ENCODE measurements at places on chromosomes 5 and 9.

DNA sequence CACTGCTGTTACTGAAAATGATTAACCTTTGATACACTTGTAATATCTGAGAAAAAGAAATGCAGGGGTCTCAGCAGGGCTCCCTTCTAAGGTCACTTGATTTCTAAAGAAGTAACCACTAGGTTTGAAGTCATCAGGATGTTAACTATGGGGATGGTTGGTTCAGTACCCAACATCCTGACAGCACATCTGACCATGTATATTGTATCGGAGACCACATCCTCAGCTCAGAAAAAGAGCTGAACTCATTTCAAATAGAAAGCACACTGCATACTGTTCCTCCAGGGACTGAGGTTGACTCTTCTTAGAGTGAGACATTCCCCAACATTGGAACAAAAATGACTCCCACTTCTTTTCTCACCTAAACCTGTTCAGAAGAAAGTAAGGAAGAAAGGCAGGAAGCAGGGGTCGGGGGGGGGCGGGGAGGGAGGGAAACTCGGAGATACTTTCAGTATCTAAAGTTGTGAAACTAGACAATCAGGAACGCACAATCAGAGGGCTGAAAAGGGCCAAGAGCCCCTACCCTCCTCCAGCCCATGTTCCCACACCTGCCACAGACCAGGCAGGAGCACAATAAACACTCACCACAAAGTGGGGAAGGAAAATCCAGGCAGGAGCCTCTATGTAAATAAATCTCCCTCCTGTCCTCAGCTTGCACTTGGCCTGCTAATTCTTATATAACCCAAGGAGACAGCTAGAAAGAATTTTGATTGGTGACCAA lies 730 bp upstream of the GZMA start:
- no peak for DNase-seq

- no peak for DNase-seq
These were observed 8.2 kb downstream of the TLX3 start for GRCh38 chr5:171317230-171317629.

GRCh38 chr5:66882606-66883227 lies 286.5 kb downstream of the MAST4 start:
- DNase-seq, result no peak

DNA sequence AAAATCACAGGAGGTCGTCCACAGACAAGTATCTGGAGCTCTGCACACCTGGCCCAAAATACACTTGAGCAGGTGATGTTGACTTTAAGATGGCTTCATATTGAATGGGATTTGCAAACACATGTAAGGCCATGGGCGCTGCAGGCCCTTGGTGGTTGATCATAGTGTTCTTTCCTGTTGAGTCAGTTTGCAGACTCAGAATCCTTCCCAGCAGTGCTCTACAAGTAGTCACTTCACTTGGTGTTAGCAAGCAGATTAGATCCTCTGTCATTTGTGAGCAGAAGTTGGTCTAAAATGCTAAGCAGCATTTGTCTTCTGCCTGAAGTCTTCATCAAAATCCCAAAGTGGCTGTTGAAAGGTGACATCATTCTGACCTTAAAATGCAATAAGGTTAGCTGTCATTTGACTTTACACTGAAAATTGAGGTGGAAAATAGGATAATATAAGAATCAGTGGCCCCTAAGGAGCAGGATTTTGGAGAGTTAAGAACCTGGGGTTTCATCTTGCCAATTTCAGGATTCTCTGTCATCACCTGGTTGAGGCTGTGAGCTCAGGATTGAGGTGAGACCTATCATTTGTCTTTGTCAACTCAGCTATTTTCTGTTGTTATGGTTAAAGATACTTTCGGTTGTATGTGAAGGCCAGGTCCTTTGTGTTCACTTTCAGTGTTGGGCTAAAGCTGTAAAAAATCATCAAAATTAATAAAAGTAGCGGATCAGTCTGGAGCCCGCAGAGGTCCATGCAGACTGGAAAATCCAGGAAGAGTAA lies 114.5 kb downstream of the LRRC70 start:
- DNase-seq, result no peak

GRCh38 chr5:132813599-132814502 lies 749 bp downstream of the SOWAHA start:
- no peak for DNase-seq

DNA sequence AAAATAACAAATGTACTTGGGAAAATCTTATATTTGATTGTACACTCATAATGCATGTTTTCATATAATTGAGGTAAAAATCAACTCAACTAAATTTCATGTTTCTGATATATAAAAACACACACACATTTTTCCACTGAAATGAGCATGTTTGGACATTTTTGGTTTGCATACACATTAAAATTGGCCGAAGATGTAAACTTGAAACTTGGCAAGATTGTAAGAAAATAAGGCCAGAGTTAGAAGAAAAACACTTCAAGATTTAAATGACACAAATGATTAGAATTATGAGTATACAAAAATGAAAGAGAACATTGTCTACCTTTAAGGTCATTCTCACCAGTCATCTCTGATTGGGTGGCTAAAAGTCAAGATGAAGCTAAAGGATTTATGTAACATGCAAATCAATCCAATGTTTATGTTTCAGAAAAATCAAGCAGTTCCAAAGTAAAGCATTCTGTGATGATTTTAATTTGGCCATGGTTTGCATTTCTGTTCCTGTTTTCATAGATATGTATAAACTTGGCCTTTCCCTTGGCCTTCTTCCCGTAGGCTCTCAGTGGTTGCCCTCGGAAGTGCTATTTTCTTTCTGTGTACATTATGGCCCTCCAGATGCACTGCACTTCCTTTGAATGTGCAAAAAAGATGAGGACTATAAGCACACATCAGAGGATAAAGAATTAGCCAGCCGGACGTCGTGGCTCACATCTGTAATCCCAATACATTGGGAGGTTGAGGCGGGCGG lies 1105.4 kb upstream of the DMAC1 start:
- no peak for DNase-seq

- no peak for DNase-seq
These were observed 88.6 kb upstream of the FANCC start for GRCh38 chr9:95406121-95406520.

- no peak for DNase-seq
These were observed 618.2 kb downstream of the TLE1 start for GRCh38 chr9:81071108-81071507.

- no peak for DNase-seq
These were observed 58.8 kb downstream of the C9orf153 start for GRCh38 chr9:86200599-86201162.

GRCh38 chr9:19442240-19442639 lies 33.4 kb downstream of the ACER2 start:
- no peak for DNase-seq

DNA sequence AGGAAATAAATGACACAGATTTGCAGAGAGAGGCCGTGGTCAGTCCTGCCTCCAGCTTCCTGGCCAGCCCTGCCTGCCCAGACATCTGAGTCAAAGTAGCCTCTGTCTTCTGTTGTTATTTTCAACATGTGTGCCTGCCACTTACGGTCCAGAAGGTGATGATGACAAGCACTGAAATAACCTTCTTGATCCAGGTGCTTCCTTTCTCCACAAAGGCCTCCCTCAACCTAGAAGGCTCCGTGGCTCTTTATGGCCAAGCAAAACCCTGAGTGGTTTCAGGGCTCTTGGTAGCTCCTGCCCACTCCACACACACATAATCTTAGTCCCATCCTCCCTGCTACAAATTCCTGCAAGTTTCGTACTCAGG lies 34.1 kb upstream of the SLC6A19 start:
- DNase-seq, result no peak

- DNase-seq, result no peak
These were observed 33.0 kb upstream of the SLC25A51 start for GRCh38 chr9:37936965-37937364.

DNA sequence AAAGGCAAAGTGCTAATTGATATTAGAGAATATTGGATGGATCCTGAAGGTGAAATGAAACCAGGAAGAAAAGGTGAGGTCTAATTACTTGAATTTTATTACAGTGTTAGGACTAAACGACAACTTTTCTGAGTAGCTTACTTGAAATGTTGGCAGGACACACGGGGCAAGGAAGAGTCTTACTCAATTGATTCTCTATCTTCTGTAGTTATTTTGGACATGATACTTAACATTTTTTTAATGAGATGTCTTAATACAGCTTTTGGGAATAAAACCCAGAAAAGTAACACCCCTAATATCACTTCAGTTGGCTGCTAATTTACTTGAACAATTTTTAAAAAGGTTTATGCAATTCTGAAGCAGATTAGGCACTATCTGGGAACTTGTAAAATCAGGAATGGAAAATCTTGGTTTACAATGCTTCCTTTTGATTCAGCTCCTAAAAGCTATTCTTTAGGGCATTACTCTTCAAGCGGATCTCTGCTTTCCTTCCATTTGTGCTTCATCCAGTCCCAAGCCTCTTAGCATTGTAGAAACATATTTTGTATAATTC lies 13.7 kb downstream of the SUB1 start:
- DNase-seq, result no peak

DNA sequence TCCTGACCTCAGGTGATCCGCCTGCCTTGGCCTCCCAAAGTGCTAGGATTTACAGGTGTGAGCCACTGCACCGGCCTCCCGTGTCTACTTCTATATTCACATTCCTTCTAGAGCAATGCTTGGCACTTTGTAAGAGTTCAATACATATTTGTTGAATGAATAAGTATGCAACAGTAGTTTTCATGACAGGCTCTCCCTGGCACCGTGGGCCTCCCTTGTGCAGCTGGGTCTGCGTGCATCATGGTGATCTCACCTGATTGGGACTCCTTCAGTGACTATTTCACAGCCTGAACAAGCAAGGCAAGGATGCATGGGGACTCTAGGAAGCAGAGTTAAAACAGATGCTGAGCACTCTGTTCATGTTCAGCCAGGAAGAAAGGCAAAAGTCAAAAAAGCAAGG lies 6.8 kb upstream of the ZBTB34 start:
- no peak for DNase-seq

DNA sequence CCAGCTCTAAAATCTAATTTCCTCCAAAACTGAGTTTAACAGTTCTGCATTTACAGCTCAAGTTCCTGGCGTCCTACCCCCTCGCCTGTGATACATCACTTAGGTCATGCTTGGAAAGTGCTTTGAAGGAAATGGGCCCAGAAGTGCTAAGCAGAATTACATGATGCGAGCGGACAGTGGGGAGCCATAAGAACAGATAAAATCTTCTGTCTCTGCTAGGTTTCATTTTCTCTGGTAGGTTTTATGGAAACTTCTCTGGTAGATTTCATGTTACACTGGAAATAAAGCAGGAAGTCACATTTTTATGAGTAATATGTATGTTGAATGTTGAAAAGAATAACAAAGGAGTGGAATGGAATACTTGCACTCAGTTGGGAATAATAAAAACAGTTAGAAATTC lies 138.3 kb downstream of the ZDHHC21 start:
- no peak for DNase-seq

Measured in activated CD4-positive, alpha-beta T cell treated with anti-CD3 and anti-CD28 coated beads, Interleukin-2, amount 50 U/mL, for 4 hours (primary cell).